ENCODE measurements at places on chromosomes 11 and 22.

- no peak for DNase-seq
Observed at GRCh38 chr11:121141066-121141465, 40.0 kb downstream of the TECTA start.

- no peak for DNase-seq
Observed at GRCh38 chr22:18968011-18968749, 32.1 kb upstream of the PRODH start.

DNA sequence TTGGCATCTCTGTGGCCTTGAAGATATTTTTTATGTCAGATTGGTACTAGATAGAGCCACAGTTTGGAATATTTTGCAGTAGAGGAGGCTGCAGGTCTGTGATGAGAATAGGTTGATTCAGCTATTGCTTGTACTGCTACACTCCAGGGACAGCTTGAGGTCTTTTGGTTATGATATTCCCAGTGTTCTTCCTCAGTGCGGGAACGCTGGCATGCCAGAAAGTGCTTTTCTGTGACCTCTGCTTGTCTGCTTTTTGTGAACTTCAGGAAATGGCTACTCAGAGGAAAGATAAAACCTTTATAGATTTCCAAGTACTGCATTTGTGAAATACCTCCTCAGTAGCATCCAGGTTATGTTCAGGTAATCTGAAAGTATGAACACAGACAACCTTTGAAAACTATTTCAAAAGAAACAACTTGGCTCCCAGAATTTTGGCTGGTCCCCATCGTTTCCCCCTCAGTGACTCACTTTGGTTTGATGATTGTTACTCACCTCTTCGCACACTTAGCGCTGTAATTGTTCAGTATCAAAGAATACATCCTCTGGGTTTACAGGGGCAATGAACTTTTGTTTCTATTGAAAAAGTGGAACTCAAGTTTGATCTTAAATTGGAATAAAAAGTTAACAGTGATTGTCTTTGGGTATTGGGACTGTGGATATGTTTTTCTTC is 191.4 kb downstream of the HIPK3 start:
- DNase-seq = no peak

DNA sequence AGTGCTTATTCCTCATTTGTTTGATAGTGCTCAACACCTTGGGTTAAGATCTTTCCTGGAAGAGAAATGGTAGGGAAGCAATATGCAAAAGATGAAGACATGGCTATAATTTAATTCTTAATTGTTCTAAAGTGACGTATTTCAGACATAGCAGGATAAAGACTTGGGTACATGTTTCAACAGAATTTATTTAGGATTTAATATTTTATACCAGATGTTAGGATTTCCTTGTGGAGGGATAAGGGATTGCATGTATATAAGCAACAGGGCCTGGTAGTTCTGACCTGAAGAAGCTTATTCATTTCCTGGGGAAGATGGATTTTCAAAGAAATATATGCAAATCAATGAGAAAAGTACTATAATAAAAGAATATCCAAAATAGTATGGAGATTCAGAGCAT is 163.8 kb downstream of the FAT3 start:
- no peak for DNase-seq

- DNase-seq = no peak
Observed at GRCh38 chr22:24489011-24489410, 6.1 kb upstream of the UPB1 start.

- no peak for DNase-seq
Observed at GRCh38 chr11:128404437-128404836, 182.9 kb downstream of the ETS1 start.

DNA sequence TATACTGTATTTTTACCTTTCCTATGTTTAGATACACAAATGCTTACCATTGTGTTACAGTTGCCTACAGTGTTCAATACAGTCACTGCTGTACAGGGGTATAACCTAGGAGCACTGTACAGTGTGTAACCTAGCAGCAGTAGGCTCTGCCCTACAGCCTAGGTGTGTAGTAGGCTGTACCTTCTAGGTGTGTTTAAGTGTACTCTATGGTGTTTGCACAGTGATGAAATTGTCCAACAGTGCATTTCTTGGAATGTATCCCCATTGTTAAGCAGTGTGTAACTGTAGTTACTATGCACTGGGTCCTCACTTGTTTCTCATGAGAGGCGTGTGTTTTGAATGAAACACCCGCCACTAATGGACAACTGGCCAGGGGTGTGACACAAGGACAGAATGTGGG is 269.0 kb downstream of the OPCML start:
- no peak for DNase-seq

DNA sequence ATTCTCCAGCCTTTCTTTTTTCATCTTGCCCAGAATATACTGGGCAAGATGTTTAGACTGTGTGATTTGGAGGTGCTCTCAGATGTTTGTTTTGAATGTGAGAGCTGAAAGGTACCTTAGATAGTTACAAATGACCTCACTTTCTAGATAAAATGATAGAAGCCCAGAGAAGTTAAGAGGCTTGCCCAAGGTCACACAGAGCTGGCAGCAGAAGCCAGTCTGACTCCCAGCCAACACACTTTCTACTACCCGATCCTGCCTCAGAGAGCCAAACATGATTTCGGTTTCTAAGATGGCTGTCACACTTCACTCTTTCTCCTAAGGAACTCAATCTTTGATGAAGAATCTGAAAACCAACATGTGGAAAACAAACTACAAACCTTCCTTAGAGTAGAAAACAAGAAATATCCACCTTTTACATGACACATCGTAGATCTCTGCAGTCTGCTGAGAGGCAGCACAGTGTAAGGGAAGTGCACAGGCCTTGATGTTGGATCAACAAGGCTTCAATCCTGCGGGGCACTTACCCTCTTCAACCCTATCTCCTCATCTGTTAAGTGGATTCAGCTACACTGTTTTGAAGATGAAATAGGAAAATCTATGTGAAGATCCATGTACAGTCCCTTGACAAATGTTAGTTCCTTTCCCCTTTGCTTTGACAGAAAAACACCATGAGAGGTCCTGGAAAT is 58.6 kb downstream of the SYTL2 start:
- no peak for DNase-seq

DNA sequence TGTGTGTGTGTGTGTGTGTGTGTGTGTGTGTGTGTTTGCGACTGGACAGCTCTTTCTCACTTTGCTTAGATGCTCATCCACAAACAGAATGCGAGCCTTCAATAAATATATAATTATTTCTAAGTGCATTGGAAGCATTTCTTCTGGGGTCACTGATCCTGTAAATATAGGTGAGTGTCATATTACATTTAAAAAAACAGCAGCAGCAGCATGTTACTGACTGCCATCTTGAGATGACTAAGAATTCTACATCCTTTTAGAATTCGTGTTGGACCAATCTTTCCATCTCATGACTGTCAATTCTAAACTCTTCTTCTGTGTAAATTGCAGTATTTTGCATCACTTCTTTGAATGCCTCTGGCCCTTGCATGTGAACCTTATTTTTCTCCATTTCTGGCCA is 238.0 kb upstream of the DDI1 start:
- no peak for DNase-seq

DNA sequence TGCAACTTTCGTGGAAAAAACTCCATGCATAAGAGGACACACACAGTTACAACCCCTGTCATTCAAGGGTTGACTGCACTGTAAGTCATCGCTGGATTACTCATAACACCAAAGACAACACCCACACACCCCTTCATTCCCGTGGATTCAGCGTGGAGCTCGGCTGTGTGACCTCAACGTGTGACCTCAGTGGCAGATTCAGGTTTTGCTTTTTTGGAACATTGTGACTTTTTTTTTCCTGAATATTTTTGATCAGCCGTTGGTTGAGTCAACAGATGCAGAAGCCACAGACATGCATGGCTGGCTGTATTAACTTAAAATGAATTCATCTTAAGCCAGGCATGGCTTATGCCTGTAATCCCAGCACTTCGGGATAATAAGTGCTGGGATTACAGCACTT is 19.7 kb upstream of the MUC5AC start:
- no peak for DNase-seq

DNA sequence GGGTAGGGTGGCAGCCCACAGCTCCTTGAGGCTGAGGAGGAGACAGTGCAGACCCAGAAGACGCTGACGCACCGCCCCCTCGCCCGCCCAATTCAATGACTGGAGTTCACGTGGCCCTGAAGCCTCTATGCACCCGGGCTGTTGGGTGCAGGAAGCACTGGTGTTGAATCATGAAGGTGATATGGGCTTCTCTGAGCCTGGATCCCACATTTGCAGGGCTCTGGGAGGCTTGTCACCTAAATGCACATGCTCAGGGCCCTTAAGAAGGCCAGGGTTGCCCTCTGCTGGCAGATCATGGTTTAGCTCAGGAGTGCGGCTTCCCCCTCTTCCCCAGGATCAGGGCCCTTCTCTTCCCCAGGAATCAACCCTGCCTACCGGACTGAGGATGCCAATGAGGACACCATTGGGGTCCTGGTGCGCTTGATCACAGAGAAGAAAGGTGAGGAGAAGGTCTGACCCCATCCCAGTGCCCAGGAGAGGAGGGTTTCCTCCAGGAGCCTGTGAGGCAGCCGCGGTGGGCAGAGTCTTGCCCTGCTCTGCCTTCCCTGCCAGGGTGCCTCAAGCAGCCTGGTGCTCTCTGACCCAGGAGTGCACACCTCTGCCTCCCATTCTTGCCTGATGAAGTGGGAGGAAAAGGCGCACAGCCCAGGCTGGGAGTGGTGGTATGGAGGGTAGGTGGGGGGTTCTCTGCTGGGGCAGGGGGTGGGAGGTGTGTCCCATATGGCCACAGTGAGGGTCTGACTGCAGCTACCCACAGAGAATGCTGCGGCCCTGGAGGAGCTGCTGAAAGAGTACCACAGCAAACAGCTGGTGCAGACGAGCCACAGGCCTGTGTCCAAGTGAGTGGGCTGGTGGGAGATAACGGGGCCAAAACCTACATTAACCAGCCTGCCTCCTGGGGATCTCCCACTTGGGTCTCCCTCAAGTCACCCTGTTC is 17.5 kb downstream of the RELT start:
- peak; percentile 55 for DNase-seq

- DNase-seq = no peak
Observed at GRCh38 chr11:17267576-17267975, 9.0 kb upstream of the NUCB2 start.

DNA sequence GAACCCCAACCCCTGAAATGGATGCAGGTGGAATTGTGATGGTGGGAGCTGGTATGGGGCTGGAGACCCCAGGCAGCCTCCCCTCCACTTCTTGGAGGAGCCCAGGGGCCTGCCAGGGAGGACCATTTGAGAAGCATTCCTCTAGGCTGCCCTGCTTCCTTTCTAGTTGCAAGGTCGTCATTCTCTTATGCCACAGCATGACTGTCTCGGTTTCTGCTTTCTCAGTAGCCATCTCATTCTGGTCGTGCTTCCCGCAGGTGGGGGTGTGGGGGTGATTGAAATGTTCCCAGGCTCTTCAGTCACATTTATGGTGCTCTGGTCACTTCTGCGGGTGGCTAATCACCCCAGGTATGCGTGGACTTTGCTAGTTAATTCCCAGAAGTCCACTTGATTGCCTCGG is 223.7 kb upstream of the TBCEL start:
- DNase-seq = no peak

GRCh38 chr11:14583252-14584034 is 60.2 kb upstream of the PDE3B start:
- DNase-seq = no peak

DNA sequence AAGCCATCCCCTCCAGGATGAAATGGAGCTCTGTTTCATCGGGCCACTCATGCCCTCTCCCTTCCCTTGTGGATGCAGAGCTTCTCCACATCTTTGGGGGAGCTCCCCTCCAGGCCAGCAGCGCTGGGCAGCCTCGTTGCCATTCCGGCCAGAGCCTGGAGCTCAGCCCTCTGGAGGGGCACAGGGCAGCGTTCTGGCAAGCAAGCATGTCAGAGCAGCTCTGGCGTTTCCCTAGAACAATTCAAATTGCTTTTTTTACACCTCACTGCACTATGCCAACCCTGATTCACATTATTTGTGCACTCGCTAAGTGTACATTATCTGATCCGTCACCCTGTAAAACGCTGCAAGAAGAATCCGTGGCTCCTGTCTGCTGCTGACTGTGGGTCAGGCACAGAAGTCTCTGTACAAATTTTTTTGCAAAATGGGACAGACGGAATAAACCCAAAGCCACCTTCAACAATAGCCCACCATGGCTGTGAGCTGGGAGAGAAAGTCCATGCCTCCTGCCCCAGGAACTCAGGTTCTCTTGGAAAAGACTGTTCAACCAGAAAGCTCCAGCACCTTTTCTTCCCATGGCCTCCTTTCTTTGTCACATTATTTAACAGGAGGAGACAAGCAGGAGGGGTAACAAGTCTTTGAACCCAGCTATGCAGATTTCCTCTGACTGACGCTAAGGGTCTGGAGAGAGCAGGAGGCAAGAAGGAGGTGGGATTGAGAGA is 139.5 kb upstream of the CADM1 start:
- DNase-seq = no peak

DNA sequence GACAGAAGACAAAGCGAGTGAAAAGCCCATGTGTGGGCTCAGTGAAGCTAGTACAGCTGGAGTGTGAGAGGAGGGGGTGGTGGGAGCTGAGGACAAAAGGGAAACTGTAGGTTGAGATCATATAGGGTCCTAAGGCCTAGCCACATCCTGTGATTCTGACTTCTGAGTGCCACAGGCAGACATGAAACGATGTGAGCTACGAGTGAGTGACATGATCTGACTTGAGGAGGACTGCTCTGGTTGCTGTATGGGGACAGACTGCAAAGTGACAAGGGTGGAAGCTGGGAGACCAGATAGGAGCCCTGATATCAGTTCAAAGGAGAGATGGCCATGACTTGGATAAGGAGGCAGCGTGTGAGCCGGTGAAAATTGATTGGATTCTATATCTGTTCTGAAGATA is 85.4 kb downstream of the MICAL2 start:
- peak; percentile 21 for DNase-seq

- no peak for DNase-seq
Observed at GRCh38 chr22:44659140-44659539, 42.9 kb upstream of the PRR5 start.

- DNase-seq = no peak
Observed at GRCh38 chr11:66070604-66071380, 720 bp downstream of the PACS1 start.

DNA sequence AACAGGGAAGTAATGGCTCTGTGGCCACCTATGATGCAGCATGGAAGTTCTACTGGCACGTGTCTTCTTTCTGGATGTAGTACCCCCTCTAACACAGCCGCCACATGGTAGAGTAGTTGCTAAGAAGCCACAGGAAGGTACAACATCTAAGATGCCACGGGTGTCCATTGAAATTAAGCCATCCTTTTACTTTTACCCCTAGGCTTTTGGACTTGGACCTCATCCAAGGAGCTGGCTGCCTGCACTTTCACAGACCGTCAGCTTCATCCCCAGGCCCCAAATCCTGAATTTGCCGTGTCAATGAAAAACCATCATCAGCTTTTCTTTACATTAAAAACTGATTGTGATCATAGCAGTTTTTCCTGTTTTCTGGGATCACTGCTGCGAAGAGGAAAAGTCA is 102.4 kb downstream of the RPL27A start:
- no peak for DNase-seq

- no peak for DNase-seq
Observed at GRCh38 chr11:94694309-94695060, 73.7 kb upstream of the AMOTL1 start.

DNA sequence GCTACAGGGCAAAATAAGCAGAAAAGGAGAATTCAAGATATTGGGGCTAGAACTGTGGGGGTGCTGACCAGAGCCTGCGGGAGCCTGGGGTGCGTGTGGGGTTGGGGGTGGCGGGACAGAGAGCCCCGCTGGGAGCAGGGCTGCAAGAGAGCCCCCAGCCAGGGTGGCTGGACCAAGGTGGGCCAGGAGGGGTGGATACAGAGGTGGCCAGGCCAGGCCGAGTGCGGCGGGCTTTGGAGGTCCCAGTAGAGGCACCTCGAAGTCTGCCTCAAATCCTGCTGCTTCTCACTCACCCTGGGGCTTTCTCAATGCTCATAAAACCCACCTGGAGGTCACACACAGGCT is 16.9 kb upstream of the MUC5B start:
- DNase-seq = no peak

Measured in activated T-cell treated with anti-CD3 and anti-CD28 coated beads for 4 hours (primary cell).